Colonic mucosa (tissue), 4 donors: ENCODE measurements at places on chromosomes 3 and 15. TPM values are rescaled to one million over a fixed set of nuclear protein-coding genes. Genes with fewer than 3 reads are reported as not detected.

DNA sequence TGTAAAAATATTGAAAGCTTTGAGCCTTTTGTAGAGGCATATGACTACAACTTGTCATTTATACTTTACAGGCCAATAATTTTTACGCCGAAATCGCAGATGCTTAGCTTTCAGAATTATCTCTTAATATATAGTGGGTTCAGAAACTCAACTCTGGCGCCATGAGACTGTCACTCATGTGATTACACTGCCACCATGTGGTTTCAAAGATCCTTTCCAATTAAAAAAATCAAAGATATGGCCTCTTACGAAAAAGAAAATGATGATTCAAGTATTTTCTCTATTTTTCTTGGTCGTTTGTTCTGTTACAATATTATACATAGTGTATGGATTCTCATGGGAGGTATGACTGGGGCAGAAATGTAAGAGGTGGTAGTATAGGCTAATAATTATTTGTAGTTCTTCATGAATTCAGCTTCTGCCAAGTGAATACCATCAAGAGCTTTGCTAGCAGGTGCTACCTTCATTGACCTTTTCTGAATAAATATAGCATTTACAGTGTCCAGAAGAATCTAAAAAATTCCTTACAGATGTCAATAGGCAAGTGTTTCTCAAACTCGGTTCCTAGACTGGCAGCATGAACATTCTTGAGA is 751.7 kb upstream of the GOLIM4 start:
- H3K27ac ChIP-seq = no peak overlapping the region
- H3K4me1 ChIP-seq = no peaks in the 10 kb centered on the region
- H3K27me3 ChIP-seq = no peaks in the 10 kb centered on the region
- H3K36me3 ChIP-seq = no peaks in the 10 kb centered on the region

- H3K36me3 ChIP-seq = no peaks in the 10 kb centered on the region
- H3K4me3 ChIP-seq = no peak overlapping the region
- no peaks in the 10 kb centered on the region for H3K4me1 ChIP-seq
Measured at GRCh38 chr15:72859017-72859756, 75.6 kb upstream of the ADPGK start.

DNA sequence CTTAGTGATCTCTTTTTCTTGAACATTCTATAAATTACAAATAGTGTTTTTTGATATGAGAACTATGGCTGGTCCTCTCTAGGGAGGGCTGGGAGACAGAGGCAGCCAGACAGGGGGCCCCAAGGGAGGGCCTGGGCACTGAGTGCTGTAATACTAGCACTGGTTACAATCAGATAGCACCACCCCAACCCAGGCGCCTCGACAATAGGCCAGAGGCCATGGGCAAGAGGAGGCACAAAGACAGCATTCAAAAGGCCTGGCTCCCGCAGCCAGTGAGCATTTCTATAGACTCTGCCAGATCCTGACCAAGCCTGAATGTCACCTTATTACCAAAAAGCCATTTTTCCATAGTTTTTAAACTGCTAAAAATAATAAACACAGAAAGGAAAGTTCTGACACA is 158.5 kb downstream of the THRB start:
- H3K4me1 ChIP-seq = no peaks in the 10 kb centered on the region
- DNase-seq = no peak
- H3K27ac ChIP-seq = no peak overlapping the region

- no peak overlapping the region for H3K4me3 ChIP-seq
- H3K27me3 ChIP-seq = no peaks in the 10 kb centered on the region
- H3K36me3 ChIP-seq = no peaks in the 10 kb centered on the region
- no peak for DNase-seq
- H3K4me1 ChIP-seq = no peaks in the 10 kb centered on the region
Measured at GRCh38 chr3:196694202-196694638, 17.8 kb downstream of the CEP19 start.

DNA sequence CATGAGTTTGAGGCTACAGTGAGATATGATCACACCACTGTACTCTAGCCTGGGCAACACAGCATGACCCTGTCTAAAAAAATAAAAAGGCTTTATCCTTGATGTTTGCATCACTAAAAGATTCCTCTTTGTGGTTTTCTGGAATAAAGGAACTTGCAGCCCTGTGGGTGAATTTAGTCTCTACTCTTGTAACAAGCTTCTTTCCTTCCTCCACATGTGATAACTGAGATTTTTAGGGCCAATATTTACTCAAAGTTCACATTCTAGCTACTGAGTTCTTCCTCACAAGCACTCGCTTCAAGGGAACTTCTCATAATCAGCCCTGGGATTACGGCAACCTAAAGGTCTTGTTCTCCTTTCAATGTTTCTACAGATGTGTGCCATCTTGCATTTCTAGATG is 24.6 kb downstream of the COMMD2 start:
- H3K27me3 ChIP-seq = no peaks in the 10 kb centered on the region
- no peak overlapping the region for H3K4me3 ChIP-seq
- H3K4me1 ChIP-seq = no peaks in the 10 kb centered on the region
- no peaks in the 10 kb centered on the region for H3K36me3 ChIP-seq
- no peak overlapping the region for H3K27ac ChIP-seq
- no peak for DNase-seq

- no peaks in the 10 kb centered on the region for H3K27me3 ChIP-seq
- H3K4me1 ChIP-seq = no peaks in the 10 kb centered on the region
- no peak overlapping the region for H3K4me3 ChIP-seq
- no peak for DNase-seq
Measured at GRCh38 chr3:31947671-31948091, 33.4 kb downstream of the OSBPL10 start.

- H3K27ac ChIP-seq = peak overlapping the region; percentile 53
- no peak for DNase-seq
- H3K27me3 ChIP-seq = no peaks in the 10 kb centered on the region
- peaks cover 29% of the 10 kb centered on the region for H3K4me1 ChIP-seq
Measured at GRCh38 chr3:184567946-184568559, 6.5 kb downstream of the EPHB3 start.

GRCh38 chr3:17852217-17852616 is 109.8 kb upstream of the TBC1D5 start:
- DNase-seq = no peak
- H3K4me3 ChIP-seq = no peak overlapping the region
- no peaks in the 10 kb centered on the region for H3K4me1 ChIP-seq
- H3K27me3 ChIP-seq = no peaks in the 10 kb centered on the region
- no peaks in the 10 kb centered on the region for H3K36me3 ChIP-seq
- no peak overlapping the region for H3K27ac ChIP-seq

GRCh38 chr3:194348354-194348753 is 2.8 kb downstream of the CPN2 start:
- DNase-seq = no peak
- no peaks in the 10 kb centered on the region for H3K27me3 ChIP-seq
- no peak overlapping the region for H3K27ac ChIP-seq
- H3K4me1 ChIP-seq = no peaks in the 10 kb centered on the region
- H3K36me3 ChIP-seq = no peaks in the 10 kb centered on the region
- H3K4me3 ChIP-seq = no peak overlapping the region

DNA sequence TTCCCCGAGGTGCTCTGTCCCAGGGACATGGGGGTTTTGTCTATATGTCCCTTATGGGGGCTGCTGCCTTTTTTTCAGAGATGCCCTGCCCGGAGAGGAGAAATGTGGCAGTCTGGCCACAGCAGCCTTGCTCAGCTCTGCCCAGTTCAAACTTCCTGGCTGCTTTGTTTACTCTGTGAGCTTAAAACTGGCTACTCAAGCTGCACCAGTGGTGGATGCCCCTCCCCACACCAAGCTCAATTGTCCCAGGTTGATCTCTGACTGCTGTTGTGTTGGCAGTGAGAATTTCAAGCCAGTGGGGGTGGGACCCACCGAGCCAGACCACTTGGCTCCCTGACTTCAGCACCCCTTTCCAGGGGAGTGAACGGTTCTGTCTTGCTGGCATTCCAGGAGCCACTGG is 188.9 kb downstream of the STXBP5L start:
- DNase-seq = no peak
- no peaks in the 10 kb centered on the region for H3K27me3 ChIP-seq
- no peak overlapping the region for H3K4me3 ChIP-seq
- H3K27ac ChIP-seq = no peak overlapping the region

GRCh38 chr15:85421116-85421925 is 40.9 kb downstream of the AKAP13 start:
- DNase-seq = no peak
- H3K27me3 ChIP-seq = no peaks in the 10 kb centered on the region
- no peak overlapping the region for H3K4me3 ChIP-seq
- H3K27ac ChIP-seq = no peak overlapping the region

DNA sequence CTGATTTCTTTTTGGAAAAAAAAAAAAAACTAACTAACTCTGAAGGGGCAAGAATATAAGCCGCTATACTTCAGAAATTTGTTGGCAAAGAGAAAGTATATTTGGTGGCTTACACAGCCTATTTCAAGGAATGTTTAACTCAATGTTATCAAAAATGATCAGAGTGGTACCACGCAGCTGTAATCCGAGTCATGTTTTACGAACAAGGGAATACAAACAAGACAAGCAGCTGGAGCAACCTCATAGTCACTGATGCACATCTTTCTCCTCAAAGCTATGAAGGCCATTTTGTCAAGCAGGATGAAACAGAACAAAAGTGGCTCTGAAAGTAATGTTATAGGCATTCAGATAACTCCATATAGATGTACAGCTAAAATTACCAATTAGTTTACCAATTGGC is 81.2 kb downstream of the SCAPER start:
- no peaks in the 10 kb centered on the region for H3K27me3 ChIP-seq
- H3K4me3 ChIP-seq = no peak overlapping the region
- no peak for DNase-seq
- H3K36me3 ChIP-seq = no peaks in the 10 kb centered on the region
- H3K27ac ChIP-seq = no peak overlapping the region
- no peaks in the 10 kb centered on the region for H3K4me1 ChIP-seq

DNA sequence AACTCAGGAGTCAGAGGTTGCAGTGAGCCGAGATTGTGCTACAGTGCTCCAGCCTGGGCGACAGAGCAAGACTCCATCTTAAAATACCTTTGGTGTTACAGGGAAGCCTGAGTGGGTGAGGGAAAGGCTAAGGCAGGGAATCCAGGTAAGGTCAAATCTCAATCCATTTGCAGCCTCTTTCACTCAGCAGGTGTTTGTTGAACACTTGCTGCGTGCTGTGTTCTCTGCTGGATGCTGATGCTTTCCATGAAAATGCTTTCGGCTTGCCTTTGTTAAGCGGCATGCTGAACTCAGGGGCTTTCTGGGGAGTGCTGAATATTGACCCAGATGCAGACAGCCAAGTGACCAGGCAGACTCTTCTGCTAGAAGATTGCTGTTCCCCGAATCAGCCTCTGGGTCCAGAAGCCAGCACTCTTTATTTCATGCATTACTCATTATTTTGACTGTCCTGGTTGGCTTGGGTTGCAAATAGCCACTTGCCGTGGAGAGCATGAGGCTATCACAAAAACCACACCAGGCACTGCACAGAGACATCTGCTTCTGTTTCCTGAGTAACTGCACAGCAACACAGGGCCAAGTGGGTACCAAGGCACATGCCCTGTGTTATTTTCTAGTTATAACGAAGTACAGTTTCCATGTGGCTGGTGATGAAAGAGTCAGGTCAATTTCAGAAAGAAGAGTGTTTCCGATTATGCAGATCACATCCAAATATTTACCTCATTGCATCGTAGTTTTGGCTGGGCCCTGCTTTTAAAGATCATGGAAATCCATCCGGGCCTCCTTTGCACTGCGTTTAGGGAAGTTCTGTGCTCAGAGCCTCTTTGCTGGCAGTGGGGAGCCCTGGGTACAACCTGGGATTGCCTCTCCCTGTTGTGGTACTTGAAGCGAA is 88.6 kb downstream of the THSD4 start:
- no peak overlapping the region for H3K4me3 ChIP-seq
- DNase-seq = no peak
- no peaks in the 10 kb centered on the region for H3K36me3 ChIP-seq
- no peaks in the 10 kb centered on the region for H3K27me3 ChIP-seq
- no peaks in the 10 kb centered on the region for H3K4me1 ChIP-seq

GRCh38 chr15:86087808-86088207 is 8.1 kb downstream of the AGBL1 start:
- H3K27ac ChIP-seq = no peak overlapping the region
- H3K27me3 ChIP-seq = no peaks in the 10 kb centered on the region
- no peak for DNase-seq
- H3K4me1 ChIP-seq = no peaks in the 10 kb centered on the region
- H3K36me3 ChIP-seq = no peaks in the 10 kb centered on the region

GRCh38 chr3:42960786-42961185 is 18.3 kb upstream of the GASK1A start:
- no peaks in the 10 kb centered on the region for H3K4me1 ChIP-seq
- DNase-seq = no peak
- no peak overlapping the region for H3K27ac ChIP-seq
- no peak overlapping the region for H3K4me3 ChIP-seq
- H3K36me3 ChIP-seq = no peaks in the 10 kb centered on the region

DNA sequence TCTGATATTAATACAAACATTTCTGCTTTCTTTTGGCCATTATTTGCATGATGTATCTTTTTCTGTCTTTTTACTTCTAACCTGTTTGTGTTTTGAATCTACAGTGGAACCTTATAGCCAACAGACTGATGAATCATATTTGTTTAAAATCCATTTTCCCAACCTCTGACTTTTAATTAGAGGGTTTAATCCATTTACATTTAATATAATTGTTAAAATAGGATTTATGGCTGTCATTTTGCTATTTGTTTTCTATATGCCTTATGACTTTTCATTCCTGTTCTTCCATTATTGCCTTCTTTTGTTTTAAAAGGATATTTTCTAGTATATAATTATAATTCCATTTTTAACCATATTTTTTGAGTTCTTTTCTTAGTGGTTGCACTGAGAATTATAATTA is 286.1 kb downstream of the ZNF621 start:
- H3K4me1 ChIP-seq = no peaks in the 10 kb centered on the region
- no peaks in the 10 kb centered on the region for H3K36me3 ChIP-seq
- no peak overlapping the region for H3K4me3 ChIP-seq

- no peak overlapping the region for H3K27ac ChIP-seq
- H3K27me3 ChIP-seq = no peaks in the 10 kb centered on the region
- no peak for DNase-seq
- H3K4me3 ChIP-seq = no peak overlapping the region
- no peaks in the 10 kb centered on the region for H3K36me3 ChIP-seq
- H3K4me1 ChIP-seq = no peaks in the 10 kb centered on the region
Measured at GRCh38 chr15:48814286-48814685, 3.4 kb upstream of the CEP152 start.

GRCh38 chr3:20837676-20838302 is 651.8 kb upstream of the SGO1 start:
- no peak for DNase-seq
- no peak overlapping the region for H3K27ac ChIP-seq
- H3K27me3 ChIP-seq = no peaks in the 10 kb centered on the region
- no peaks in the 10 kb centered on the region for H3K4me1 ChIP-seq
- H3K4me3 ChIP-seq = no peak overlapping the region

DNA sequence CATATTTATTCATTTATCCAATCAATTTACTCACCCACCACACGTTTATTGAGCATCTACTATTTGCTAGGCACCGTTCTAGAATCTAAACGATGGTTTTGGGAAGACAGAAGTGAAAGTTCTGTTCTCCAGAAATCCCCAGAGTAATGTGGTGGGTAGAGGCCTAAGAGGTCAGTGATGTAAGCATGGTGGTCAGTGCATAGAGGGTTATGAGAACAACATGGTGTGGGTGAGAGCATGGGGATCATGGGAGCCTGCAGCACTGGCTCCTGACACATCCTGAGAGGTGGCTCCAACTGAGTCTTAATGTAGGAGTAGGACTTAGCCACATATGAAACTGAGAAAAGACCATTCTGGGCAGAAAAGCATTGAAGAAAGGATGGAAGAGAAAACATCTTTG is 85.3 kb upstream of the TNFAIP8L3 start:
- H3K27me3 ChIP-seq = no peaks in the 10 kb centered on the region
- no peak overlapping the region for H3K27ac ChIP-seq
- H3K4me3 ChIP-seq = no peak overlapping the region
- no peak for DNase-seq
- no peaks in the 10 kb centered on the region for H3K36me3 ChIP-seq

GOLGA6L7 gene
- total RNA-seq = not detected

MYZAP gene
- 11.7 TPM for total RNA-seq

FSIP1 gene
- 4.1 TPM for total RNA-seq

AVEN gene
- total RNA-seq = 10.0 TPM

LSMEM2 gene
- not detected for total RNA-seq

CISH gene
- total RNA-seq = 19.6 TPM

IGSF10 gene
- 1.5 TPM for total RNA-seq

TMEM266 gene
- not detected for total RNA-seq

INKA1 gene
- total RNA-seq = 0.57 TPM
